ENCODE measurements at places on chromosomes 13 and 19.
A peak's percentile ranks its signal among the peaks of the same experiment; 100 is the strongest.

GRCh38 chr13:36924001-36924400 lies 4.0 kb upstream of the SMAD9 start:
- DNase-seq, result no peak

- no peak for DNase-seq
These were observed 9.7 kb downstream of the GPR42 start for GRCh38 chr19:35380450-35381124.

DNA sequence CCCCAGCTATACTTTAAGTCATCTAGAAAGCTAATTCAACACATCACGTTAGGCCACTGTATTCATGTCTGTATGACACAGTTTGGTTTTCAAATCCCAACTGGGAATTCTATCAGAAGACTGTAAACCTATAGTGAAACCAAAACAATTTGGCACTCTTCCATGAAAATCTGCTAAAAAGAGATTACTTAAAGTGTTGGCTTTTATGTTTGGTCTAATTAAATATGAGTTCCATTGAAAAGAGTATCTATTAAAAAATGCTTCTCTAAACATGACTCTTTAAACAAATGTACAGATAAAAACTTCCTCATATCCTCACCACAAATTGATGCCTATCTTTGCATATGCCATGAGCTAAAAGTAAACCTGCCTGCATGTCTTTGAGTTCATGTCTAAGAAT lies 25.4 kb downstream of the PCDH9 start:
- no peak for DNase-seq

DNA sequence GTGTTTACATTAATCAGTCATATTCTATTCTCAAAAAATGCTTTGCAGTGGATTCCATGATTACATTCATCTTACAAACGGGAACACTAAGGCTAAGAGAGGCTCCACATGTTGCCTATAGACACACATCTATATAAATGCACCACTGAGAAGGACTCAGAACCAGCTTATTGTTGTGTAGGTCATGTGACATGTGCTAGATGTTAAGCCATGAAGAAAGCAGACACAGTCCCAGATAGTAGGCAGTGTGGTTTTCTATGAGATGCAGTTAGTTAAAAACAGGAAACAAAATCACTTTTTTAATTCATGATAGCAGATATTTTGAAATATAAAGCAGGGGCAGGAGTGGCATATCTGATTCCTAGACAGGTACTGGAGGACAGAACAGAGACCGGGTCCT lies 10.7 kb downstream of the SIGLEC6 start:
- DNase-seq, result no peak

GRCh38 chr19:49904136-49904535 lies 7.4 kb upstream of the IL4I1 start:
- no peak for DNase-seq

DNA sequence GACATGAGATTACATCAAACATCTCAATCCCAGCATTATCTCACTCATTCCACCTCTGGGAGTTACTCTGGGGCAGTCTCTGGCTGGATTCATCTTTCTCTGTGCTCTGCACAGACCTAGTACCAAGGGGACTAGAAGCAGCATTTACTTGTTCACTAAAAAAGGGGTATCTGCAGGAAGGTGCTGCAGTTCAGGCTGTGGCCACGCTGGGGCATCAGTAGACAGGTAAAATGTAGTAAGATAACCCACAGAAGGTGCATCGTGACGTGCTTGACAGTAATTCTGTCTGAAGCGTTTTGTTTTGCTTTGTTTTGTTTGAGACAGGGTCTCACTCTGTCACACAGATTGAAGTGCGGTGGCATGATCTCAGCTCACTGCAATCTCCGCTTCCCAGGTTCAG lies 29.3 kb downstream of the ZNF564 start:
- peak; percentile 30 for DNase-seq

GRCh38 chr13:114100446-114101357 lies 31.7 kb downstream of the RASA3 start:
- no peak for DNase-seq

DNA sequence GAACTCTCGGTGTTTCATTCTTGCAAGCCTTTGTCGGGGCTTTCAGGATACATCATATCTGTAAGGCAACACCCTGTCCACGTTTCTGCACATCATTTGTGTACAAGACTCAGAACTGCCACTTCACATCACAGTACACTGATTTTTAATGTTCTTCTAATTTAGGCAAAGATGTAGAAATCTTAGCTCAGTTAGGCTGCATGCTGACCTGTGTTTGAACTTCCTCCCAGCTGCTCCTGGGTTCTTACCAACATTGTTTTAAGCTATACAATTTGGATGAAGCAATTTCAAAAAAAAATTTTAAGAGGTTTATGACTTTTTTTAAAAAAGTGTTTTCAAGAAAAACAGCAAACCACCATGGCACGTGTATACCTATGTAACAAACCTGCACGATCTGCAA lies 1047.9 kb upstream of the SLC10A2 start:
- no peak for DNase-seq

DNA sequence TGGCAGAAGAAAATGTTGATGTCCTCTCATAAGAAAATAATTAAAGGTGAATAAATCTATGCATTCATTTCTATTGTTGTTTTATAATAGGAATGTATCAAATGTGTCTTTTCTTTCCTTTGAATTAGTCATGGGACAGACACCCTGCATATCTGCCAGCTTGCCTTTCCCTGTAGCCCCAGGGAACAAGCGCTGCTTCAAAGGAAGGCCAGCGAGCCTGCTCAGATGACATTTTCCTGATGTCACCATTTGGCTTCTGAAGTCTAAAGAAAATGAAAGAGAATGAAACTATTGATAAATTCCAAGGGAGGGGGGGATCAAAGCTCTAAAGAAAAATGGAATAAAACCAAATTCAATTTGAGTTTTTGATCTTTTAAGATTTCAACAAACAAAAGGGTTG lies 574.8 kb downstream of the IRS2 start:
- DNase-seq, result no peak

DNA sequence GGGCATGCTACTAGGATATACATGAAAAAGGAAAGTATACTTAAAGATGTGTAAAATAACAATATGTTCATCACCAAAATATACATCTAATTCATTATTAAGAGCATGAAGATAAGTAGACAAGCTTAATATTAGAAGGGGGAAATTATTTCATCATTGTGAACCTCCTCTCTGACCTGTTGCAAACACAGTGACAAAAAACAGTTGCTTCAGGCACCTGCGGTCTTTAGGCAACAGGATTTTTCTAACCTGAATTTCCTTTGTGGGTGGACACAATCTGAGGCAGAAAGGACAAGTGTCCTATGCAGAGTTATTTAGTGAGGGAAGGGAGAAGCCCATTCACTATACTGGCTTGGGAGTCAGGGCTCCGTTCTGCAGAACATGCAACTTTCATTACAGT lies 6.3 kb downstream of the FREM2 start:
- no peak for DNase-seq

DNA sequence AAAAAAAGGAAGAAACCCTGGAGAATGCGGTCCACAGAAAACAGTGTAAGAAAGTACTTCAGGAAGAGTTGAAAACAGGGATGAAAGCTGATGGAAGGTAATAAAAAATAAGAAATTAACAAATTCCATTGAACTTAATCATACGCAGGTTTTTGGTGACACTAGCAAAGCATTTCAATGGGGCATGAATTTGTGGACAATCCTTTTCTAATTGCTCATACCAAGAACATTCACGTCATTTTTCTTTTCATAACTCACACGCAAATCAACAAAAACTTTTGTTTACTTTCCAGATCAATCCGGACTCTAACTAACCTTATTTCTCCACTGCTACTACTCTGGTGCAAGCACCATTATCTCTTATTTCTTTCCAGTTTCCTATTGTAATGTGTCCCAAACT lies 1195.0 kb downstream of the SLITRK5 start:
- no peak for DNase-seq

DNA sequence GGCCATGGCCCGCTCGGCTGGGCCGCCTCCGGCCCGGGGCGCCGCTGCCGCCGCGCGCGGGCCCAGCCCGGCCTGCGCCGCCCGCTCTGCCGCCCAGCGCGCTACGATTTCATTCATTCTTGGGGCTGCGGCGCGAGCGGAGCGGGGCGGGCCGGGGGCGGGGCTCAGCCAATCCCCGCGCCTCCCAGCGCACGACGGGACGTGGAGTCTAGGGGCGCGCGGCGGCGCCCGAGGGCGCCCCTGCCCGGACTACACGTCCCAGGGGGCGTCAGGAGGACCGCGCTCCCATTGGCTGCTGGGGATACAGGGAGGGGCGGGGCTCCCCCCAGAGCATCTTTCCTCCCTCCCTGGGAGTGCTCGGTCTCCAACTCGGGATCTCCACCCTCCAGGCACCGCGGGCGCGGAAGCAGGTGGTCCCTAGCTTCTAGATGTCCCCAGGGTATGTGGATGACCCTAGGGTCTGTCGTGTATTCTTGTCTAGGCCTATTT lies 5.6 kb upstream of the DPF1 start:
- DNase-seq, result peak; percentile 74

DNA sequence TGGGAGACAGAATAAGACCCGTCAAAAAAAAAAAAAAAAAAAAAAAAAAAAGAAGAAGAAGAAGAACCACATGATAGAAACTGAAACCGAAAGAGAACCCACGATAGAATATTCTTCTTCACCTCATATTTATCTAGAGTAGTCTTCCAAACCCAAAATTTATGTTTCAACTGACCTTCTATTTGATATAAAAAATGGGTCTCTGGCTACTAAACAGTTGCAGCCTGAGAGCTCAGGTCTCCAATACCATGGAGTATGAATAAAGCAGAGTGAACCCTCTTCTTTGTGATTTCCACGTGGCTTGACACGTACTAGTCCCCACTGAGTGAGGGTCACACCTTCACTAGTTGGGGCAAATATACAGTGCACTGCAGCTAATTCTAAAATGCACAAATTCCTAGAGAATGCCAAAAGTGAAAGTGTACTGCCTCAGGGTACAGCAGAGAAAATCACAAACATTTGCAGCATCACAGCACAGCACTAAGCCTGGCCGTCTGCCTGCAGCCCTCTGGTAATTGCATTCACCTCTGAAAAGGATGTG lies 30.8 kb upstream of the RFC3 start:
- peak; percentile 25 for DNase-seq

DNA sequence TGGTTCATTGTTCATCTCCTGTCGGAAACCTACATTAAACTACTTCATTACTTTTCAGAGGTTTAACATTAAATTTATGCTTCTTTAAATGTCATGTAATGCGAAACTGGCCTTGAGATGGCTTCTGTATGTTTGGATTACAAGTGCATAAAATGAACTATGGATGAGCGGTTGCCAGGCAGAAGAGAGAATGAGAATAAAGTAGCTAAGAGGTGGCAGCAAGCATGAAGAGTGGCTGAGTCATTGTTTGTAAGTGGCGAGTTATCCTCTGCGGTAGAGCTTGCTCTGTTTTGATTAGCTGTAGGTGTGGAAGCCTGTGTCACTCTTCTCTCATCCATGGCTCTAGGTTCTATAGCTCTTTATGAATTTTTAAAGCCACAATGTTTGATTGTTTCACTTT lies 1139.6 kb upstream of the PCDH9 start:
- no peak for DNase-seq

GRCh38 chr13:105602956-105603670 lies 932.3 kb downstream of the EFNB2 start:
- no peak for DNase-seq

DNA sequence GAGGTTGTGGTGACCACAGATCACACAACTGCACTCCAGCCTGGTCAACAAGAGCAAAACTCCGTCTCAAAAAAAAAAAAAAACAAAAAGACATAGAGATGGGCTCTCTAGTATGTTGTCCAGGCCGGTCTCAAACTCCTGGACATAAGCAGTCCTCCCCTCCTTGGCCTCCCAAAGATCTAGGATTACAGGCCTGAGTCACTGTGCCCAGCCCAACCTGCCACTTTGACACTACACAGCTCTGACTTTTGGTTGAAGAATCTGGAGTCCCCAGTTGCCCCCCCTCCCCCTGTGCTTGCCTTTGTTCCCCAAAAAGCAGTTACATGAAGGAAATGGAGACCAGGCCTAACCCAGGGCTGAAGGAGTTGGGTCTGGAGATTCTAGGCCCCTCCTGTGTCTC lies 12.9 kb downstream of the CARM1 start:
- no peak for DNase-seq

- DNase-seq, result no peak
These were observed 1.3 kb upstream of the A1BG start for GRCh38 chr19:58354478-58355030.

DNA sequence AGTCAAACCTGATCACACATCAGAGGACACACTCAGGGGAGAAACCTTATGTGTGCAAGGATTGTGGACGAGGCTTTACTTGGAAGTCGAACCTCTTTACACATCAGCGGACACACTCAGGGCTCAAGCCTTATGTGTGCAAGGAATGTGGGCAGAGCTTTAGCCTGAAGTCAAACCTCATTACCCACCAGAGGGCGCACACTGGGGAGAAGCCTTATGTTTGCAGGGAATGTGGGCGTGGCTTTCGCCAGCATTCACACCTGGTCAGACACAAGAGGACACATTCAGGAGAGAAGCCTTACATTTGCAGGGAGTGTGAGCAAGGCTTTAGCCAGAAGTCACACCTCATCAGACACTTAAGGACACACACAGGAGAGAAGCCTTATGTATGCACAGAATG lies 8.2 kb upstream of the ZNF527 start:
- DNase-seq, result peak; percentile 4

DNA sequence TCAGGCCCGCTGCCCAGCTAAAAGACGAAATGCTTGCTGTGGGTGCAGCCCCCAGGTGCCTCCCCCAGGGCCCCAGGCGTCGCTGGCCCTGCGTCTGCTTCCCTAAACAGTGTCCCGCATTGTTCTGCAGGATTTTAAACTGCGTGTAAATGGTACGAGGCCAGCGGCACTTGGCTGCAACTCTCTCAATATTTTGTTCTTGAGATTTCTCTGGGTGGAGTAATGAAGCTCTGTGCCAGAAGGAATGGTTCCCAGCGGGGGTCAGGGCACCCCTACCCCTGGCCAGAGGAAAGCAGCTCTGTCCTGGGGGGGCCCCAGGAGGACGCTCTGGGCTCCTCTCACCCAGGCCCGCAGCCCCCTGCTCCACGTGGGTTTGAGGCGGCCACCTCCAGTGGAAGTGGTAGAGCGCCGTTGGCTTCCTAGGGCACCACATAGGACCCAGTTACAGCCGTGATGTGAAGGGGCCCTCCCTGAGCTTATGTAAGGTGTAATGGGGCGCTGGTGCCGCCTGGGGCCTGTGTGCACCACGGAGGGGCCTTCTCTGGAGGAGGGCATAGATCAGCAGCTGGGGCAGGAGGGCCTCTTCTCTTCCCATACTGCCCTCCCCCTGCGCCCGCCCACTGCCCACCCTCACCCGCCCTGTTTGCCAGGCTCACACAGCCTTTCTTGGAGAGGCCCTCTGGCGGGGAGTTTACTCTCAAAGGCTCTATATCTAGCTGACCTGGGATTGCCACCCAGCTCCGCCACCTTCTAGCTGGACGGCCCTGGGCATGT lies 19.8 kb downstream of the PAK4 start:
- no peak for DNase-seq
